ENCODE measurements at places on chromosomes 1 and 21.

DNA sequence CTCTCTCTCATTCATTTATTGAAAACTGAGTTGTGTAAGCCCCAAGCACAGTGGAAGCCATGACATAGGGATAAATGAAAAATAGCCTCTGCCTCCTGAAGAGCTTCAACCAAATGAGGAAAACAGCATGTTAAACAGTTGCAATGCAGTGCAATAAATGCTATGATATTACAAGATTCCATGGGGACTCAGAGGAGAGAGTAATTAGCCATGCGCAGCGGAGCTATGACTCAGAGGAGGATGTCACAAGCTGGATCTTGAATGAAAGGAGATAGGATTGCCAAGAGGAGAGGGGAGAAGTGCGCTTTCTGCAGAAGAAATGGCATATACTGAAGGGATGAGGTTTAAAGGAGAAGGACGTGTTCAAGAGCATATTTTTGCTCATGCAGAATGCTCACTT lies 231.3 kb upstream of the PLXNA2 start:
- peaks cover 60% of the 10 kb centered on the region for H3K27me3 ChIP-seq
- no peaks in the 10 kb centered on the region for H3K36me3 ChIP-seq
- DNase-seq = no peak
- H3K27ac ChIP-seq = no peak overlapping the region
- no peak overlapping the region for H3K4me3 ChIP-seq
- H3K4me1 ChIP-seq = no peaks in the 10 kb centered on the region

DNA sequence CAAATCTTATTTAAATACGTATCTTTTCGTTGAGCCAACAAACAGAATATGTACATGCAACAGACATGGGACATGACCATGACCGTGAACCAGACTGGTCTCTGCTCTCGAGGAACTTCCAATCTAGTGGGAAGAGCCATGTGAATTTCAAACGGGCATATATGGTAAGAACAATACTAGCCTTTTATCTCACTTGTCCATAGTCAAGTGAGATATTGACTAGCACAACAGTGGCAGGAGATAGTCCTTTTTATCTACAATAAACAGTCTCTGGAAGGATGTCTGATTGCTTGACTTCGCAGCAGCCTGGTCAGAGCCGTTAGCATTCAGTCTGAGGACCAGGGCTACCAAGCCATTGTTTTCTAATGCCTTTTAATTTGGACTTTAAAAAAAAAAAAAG lies 12.6 kb upstream of the PLA2G2C start:
- no peak for DNase-seq
- H3K27me3 ChIP-seq = no peaks in the 10 kb centered on the region
- no peak overlapping the region for H3K27ac ChIP-seq
- H3K4me3 ChIP-seq = no peak overlapping the region
- H3K36me3 ChIP-seq = no peaks in the 10 kb centered on the region

- no peaks in the 10 kb centered on the region for H3K36me3 ChIP-seq
- H3K4me1 ChIP-seq = no peaks in the 10 kb centered on the region
- H3K27me3 ChIP-seq = no peaks in the 10 kb centered on the region
These were observed 70.2 kb downstream of the DAB1 start for GRCh38 chr1:57353654-57354053.

- no peaks in the 10 kb centered on the region for H3K4me1 ChIP-seq
- H3K36me3 ChIP-seq = no peaks in the 10 kb centered on the region
- no peak overlapping the region for H3K4me3 ChIP-seq
These were observed 123.8 kb upstream of the GALNT2 start for GRCh38 chr1:229943148-229943714.

- H3K27me3 ChIP-seq = peaks cover 28% of the 10 kb centered on the region
- no peak for DNase-seq
- H3K36me3 ChIP-seq = peaks cover 7% of the 10 kb centered on the region
- no peak overlapping the region for H3K27ac ChIP-seq
These were observed 6.6 kb downstream of the FMO1 start for GRCh38 chr1:171254859-171255258.

DNA sequence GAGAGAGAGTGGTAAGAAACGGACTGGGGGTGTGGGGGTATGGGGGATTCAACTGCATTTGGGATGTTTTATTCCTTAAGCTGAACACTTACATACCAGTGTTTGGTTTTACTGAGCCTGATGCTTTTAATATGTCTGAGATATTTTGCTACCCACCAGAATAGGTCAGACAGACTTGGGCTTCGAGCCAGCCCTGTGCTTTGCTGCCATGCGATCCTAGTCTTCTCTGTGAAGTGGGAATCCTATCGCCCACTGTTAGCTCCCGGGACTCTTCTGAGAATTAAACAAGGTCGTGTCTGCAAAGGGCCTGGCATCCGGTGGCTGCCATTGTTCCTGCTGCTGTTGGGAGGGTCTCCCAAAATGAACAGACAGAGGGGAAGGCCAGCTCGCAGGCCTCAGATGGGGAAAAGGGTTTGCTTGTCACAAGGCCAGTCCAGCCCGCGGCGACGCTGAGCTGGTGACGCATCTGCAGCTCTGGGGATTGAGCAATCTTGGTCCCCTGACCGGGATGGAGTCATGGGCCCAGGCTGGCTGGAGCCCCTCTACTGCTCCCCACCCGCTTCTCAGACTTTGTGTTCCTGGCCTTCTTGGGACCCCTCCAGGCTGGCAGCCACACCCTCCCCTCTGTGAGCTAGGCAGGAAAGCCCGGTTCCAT lies 26.9 kb upstream of the ECE1 start:
- no peaks in the 10 kb centered on the region for H3K36me3 ChIP-seq
- no peaks in the 10 kb centered on the region for H3K27me3 ChIP-seq
- no peak overlapping the region for H3K27ac ChIP-seq
- H3K4me3 ChIP-seq = no peak overlapping the region
- no peak for DNase-seq

Data from Calu3 (cell line).